ENCODE measurements at places on chromosomes 16 and 17.

DNA sequence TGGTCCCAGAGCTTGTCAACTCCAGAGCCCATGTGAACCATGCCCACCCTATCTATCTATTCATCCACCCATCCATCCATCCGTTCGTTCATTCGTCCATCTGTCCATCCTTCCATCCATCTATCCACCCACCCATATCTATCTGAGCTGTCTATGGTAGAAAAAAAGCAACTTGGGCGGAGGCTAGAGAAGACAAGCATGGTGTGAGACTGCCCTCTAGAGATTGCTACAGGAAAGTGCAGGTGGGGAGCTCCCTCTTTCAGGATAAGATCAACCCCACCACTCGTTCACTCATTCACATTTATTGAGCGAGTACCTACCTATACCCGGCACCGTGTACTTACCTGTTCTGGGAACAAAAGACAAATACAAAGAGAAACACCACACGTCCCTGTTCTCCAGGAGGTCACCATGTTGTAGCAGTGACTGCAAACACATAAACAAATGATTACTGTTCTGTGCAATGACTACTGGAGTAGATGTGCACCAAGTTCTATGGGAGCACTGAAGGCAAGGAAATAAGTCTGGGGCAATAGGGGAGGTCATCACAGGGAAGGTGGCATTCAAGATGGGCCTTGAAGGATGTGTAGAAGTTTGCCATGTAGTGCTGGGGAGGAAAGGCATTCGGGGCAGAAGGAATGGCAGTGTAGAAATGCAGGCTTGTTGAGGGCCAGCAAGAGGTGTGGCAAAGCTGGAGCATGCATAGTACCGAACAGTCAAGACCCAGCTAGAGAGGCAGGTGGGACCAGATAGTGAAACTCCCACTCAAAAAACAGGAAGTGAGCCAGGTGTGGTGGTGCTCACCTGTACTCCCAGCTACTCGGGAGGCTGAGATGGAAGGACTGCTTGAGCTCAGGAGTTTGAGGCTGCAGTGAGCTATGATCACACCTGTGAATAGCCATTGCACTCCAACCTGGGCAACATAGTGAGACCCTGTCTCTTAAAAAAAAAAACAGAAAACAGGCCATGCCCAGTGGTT, 13.4 kb upstream of the ATP5MC1 start:
- DNase-seq: peak; percentile 39

DNA sequence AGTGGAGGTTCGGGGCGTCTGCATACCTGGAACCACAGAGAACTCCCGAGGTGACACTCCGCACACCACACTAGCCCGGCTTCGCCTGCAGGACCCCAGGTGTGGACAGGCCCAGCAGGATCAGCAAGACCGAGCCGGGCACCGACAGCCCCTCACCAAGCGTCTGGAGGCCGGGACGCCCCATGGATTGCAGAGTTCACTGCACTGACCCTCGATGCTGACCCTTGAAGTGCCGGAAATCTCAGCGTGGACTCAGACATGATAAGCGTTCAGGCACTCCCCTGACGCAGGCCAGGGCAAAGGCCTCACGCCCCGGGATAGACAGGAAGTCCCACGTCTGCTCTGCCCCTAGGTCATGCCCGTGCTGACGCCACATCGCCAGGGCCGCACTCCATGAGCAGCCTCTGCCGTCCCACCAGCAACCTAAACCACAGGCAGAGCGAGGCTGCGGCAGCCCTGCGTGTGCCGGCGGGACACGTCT, 26.0 kb downstream of the ACSF3 start:
- no peak for DNase-seq

DNA sequence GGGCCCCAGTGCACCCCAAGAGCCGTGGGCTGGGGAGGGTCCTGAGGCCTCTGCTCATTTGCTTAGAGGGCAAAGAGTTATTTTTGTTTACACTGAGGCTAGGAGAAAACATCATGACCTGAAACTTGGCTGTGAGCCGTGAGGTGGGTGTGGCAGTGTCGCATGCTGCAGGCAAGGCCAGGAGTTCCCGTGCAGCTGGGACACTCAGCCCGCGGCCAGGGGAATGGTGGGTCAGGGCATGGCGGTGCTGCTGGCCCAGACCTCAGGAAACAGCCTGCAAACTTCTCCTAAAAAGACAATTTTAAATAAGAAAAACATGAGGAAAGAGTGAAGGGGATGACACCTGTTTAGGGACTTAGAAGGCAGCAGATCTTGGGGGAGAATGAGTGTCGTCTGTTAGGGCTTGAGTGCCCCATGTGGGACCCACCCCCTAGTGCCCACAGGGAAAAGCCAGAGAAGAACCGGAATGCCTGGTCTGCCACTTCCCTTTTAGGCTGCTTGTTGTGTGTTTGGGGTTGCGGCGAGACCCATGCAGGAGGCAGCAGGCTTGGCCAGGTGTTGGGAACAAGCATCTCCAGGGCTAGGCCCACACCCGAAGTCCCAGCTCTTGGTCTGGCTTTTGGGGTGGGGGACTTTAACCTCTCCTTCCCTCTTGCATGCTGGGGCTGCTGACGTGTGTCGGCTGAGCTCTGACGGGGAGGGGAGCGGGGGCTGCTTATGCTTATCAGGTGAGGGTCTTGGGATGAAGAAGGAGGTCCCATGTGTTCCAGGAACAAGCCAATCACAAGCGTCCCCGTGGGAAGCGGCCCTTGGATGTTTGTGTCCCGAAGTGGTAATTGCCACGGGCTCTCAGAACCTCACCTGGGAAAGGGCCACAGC, 80.9 kb upstream of the GNG13 start:
- no peak for DNase-seq

- DNase-seq: no peak
Observed at GRCh38 chr16:67857547-67858233, 10.2 kb upstream of the CENPT start.

GRCh38 chr16:47732523-47733111, 271.5 kb downstream of the PHKB start:
- peak; percentile 51 for DNase-seq

GRCh38 chr17:48757524-48757961, 29.0 kb upstream of the HOXB13 start:
- DNase-seq: no peak

- no peak for DNase-seq
Observed at GRCh38 chr17:17358866-17359265, 55.7 kb downstream of the NT5M start.
